Left forelimb (tissue), 1 donor: ENCODE measurements at places on chromosomes 11 and 22.

GRCh38 chr22:37471727-37472417 lies 14.3 kb downstream of the MFNG start:
- no peak for DNase-seq

DNA sequence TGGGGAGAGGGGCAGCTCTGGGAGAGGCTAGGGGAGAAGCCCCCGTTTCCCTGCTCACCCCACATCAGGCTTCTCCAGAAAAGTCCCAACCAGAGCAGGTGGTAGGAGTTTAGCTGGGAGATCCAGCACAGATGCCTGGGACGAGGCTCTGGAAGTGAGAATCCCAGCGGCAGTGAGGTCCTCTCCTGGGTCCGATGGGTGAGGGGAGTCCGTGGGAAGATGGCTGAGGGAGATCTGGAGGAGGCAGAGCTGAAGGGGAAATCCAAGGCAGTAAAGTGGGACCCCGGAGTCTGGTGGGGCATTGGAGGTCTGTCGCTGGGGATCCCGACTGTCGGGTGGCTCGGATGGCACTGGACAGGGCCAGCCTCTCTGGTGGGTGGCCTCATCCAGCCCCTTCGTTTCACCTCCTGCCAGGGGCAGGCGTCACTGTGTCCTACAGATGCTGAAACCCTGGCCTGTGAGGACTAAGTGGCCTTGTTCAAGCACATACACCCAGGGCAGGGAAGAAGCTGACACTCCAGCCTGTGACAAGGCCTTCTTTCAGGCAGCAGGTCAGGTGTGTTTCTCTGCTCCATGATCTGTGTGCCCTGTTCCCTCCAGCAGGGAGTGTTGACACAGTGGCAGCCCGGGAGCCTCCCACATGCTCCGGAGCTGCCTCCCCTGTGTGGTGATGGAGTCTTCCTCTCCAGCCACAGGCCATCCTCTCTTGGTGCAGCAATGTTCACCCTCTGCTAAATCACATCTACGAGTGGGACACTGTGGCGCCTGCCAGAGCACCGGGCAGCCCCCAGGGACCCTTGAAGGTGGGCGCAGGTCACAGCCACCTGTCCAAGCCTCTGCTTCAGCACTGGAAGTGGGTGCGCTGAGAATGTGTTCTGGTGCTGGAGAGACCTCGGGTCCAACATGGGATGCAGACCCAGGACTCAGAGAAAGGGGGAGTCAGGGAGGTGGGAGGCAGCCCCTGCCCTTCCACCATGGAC lies 850.8 kb downstream of the BRD1 start:
- no peak for DNase-seq

- no peak for DNase-seq
Observed at GRCh38 chr11:87597725-87598124, 560.0 kb downstream of the TMEM135 start.

DNA sequence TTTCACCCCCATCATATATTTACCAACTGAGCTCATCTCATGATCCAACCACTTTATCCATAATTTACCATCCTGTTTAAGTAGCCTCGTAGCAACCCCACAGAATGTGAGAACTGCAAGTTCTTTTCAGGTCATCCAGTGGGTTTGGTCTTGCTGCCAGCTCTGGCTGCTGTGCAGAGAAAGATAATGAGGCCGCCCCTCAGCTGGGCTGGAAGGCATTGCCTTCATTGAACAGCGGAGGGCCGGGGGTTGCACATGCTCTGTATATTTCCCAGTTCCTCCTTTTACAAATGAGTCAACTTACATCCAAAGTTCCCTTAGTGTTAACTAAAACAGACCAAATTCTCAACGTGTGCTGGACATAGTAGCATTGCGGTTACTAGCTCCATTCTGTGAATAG lies 96.7 kb downstream of the SYN3 start:
- no peak for DNase-seq

DNA sequence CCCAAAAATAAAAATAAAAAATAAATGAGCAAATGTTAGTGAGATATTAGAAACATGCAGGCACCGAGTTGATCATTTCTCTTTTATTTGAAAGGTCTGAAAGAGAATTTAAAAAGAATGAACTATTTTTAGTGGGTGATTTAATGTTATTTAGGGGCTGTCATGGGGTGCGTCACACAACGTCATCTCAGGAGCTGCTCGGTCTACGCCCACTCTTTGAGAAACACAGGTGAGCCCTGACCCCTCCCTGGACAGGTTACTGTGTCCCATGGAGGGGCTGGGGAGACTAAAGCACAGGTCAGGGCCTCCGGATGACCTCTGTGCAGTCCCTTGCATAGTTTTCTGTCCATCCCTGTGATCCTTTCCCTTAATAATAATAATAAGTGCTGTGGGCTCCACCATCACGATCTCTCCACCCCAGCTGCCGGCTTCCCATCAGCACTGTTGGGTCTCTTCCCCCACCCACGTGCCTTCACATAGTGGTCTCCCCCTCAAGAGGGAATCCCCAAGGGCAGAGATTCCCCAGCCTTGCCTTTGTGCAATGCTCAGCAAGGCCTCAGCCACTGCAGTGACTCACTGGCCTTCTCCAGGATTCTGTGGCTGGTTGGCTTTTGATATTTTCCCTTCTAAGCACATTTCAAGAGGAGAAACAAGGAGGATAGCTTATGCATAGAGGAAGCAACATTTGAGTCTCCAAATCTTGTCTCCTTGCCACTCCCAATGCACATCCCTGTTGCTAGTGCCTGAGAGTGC lies 159.9 kb downstream of the TTC17 start:
- no peak for DNase-seq

DNA sequence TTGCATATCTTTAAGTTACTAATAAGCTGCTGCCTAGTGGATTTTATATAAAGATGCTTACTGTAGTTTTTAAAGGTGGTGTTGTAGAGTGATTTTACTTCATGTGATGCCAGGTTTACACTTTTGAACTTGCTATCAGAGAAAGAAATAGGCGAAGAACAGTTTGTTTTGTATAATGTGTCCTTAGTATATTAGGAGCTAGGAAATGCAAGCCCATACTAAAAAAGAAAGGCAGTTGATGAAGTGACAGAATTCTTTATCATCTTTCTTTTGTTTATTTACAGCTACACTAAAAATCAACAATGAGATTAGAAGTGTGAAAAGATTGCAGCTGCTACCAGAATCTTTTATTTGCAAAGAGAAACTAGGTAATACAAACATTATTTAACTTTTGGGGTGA lies 12.8 kb downstream of the FBXO7 start:
- no peak for DNase-seq

DNA sequence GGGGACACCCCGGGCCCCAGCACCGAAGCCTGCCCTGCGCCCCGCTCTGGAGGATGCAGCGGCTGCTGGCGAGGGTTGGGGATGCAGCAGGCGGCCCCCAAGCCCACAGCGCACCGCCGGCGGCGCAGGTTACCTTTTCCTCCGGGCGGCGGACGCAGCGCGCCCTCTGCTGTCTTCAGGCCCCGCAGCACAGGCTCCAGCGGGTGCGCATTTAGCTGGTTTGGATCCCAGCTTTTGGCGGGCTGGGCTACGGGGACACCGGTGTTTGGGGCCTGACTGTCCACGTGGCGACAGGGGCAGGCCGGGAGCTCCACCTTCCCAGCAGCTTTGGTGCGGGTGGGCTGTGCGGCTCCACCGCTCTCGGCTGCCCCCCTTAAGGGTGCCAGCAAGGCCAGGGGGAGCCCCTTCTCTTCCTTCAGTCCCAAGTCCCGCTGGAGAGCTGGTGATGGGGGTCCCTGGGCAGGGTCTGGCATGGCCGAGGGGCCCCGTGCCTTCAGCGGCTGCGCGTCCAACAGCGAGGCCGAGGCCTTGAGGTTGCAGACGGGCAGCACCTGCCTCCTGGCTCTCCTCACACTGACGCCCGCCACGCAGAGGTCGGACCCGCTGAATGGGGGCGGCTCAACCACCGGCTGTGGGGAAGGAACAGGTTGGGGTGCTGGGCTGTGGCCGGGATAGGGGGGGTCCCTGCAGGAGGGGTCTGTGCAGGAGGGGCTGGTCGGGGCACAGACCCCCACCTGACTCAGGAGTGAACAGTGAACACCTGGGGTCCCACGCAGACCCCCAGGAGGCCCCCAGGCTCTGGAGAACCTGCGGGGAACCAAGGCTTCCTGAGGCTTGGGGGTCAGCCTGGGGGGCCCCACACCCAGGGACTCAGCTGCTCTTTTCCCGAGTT lies 18.0 kb upstream of the IL17REL start:
- DNase-seq: no peak

DNA sequence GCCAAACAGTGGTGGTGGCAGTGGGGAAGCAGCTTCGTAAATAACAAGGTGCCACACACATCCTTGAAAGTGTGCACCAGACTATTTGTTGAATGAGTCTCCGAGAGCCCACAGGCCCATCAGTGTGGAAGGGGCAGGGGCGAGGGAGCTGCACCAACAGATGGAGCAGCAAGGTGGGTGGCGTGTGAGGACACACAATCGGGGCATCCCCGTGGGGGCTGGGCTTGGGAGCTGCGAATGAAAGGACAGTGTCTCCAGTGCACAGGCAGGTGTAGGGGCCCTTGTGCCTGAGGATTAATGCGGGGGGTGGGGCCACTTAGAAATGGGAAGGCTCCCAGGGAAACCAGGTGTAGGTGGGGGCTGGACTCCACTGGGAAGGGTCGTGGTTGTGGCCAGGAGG lies 2.8 kb downstream of the NRXN2 start:
- peak; percentile 61 for DNase-seq

DNA sequence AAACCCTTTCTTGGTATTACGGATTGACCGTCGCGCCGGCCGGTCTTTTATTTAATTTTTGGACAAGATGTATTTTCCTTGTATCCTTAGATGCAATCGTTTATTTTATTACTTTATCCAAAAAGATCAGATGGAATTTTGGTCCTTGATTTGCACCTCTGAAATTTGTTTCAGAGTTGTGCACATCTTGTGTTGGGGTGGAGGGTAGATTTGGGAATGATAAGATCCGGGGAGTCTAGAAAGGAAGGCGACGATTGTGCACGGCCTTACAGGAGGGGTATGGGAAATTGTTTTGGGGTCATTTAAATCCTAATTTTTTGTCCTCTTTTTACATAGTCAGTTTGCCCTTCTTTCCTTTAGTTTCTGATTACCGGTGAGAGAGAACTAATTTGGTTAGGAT lies 1.4 kb downstream of the KDM2A start:
- no peak for DNase-seq

DNA sequence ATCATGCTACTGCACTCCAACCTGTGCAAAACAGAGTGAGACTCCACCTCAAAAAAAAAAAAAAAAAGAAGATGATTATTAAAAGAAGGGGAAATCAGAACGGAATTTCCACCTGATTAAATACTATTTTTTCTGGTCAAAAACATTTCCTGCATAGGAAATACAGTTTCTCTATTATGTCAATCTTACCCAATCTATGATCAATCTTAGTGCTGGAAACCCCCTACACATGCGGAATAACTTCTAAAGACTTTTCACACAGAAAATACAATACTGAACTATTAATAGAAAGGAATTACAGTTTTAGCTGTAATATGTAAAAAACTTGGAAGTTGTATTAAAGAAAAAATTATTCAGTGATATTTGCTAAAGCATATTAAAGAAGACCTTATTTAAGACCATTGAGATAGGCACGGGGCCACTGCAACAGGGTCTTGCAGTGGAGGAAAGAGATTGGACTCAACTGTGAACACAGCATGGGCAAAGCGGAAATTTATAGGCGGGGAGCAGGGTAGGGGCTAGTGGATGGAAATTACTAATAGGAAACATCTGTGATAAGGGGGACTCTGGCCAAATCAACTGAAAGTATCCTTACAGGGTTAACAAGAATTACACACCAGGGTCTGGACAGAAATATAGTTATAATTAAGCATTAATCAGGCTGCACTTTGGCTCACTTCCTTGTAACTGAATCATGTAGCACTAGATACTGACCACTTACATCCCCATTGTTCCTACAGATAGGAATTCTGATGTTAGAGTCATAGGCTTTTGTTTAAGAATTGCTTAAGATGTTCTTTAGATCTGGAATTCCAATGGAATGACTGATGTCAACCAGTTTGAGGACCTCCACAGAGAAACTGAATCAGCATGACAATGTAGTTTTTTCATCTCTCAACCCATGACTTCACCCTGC lies 411.5 kb upstream of the DDI1 start:
- no peak for DNase-seq

GRCh38 chr11:116046127-116046526 lies 541.9 kb upstream of the CADM1 start:
- DNase-seq: no peak

GRCh38 chr11:35689081-35689996 lies 26.8 kb downstream of the TRIM44 start:
- no peak for DNase-seq

DNA sequence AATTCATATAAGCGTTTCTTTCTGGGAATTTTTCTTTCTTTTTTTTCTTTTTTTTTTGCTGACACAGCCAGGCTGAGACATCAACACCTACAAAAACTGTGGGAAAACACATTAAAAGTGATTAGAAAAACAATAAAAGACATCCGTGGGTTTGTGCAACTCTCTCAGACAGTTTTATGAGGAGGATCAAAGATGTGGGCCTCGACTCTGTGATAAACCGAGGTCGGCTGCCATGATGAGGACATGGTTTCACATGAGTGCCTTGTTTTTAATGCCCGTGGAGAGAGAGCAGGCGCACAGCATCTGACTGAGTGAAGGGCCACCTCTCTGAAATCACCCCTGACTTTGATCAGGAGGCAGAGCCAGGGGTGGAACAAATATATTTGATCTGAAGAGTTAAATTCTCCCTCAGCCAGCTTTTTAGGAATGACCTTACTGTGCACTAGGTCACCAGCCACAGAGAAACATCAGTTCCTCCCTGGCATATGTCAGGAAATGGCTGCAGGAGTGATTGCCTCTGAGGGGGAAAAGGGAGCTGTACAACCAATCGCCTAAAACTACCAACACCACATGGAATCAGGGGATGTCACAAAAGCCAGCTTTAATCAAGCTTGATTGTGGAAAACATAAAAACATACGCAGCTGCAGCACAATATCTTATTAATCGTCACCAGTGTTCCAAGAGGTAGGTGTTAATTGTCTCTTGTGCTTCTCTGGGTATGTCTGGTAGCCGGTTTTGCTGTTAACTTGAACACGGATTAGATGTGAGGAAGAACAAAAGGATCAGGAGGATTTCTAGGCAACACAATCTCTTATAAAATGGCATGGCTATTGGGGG lies 164.7 kb downstream of the MAML2 start:
- DNase-seq: no peak

DNA sequence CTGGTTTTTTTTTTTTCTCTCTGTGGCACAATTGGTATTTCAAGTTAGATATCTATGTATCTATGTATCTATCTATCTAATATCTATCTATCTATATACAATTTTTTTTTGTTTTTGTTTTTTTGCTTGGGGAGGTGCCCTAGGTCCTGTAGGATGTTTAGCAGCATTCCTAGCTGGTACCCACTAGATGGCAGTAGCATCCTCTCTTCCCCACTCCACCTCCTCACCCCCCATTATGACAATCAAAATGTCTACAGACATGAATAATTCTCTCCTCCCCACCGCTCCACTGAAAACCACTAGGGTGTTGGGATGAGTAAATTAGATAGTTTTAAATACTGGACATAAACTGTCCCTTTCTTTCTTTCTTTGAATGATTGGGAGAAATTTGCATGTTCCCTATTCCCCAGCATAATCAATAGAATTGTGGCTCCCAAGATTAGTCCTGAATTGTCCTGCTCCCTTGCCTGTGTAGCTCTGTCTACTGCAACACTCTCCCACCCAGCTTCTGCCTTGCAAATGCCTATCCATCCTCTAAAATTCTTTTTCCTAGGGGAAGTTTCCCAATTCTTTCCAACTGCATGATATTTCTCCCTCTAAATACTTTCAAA lies 1152.4 kb downstream of the LRRC4C start:
- DNase-seq: no peak

- DNase-seq: no peak
Observed at GRCh38 chr11:34490304-34490703, 23.3 kb downstream of the ELF5 start.
